Stimulated activated CD8-positive, alpha-beta memory T cell treated with anti-CD3 and anti-CD28 coated beads, Interleukin-15, amount 100 ng/mL, for 48 hours (primary cell): ENCODE measurements at places on chromosomes 16 and 17.

DNA sequence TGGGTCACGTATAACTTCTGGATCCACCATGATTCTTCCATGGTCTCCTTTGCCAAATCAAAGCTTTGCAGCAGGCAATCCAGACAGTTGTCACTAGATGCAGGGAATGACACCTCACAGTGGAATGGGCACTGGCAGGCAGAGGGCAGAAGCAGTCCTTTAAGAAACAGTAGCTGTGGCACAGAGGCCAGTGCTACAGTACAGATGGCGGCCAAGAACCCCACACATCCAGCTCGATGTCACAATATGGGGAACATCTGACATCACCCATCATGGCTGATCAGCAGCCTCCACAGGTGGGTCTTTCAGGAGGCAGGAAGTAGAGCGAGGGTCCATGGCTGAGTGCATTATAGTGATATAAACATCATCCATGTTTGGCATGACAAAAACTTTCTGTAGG, 18.8 kb upstream of the ERN1 start:
- no peak for DNase-seq

DNA sequence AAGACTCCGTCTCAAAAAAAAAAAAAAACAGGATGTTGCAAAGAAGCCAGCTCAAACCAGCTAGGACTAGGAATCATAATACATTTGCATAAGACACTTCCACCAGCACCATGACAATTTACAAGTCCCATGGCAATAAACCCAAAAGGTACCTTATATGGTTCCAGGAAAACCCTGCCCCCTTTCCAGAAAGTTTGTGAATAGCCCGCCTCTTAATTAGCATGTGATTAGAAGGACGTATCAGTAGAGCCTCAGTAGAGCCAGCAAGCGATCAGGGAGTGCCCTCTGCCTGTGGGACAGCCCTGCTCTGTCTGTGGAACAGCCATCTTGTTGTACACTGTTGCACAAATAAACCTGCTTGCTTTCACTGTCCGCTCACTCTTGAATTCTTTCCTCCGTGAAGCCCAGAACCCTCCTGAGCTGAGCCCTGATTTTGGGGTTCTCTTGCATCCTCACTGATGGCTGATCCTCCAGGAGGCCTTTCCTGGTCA, 14.0 kb downstream of the NUPR1 start:
- no peak for DNase-seq

GRCh38 chr17:61002316-61002736, 324.7 kb downstream of the BCAS3 start:
- no peak for DNase-seq

DNA sequence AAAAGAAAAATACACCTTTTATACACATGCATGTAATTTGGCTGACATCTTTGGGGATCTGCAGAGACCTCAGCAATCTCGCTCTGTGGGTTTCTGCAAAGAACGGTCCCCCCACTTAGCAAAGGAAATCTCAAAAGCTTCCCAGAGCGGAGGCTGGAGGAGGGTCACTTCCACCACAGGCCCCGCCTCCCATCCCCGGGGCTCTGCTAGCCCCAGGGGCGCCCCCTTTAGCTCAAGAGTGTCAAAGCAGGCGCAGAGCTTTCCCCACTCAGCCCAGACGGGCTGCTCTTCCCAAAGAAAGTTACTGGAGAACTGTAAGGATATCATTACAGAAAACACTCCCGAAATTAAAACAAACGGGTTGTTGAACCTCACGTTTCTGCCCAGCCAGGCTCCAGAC, 11.4 kb downstream of the SLC13A5 start:
- peak; percentile 20 for DNase-seq

DNA sequence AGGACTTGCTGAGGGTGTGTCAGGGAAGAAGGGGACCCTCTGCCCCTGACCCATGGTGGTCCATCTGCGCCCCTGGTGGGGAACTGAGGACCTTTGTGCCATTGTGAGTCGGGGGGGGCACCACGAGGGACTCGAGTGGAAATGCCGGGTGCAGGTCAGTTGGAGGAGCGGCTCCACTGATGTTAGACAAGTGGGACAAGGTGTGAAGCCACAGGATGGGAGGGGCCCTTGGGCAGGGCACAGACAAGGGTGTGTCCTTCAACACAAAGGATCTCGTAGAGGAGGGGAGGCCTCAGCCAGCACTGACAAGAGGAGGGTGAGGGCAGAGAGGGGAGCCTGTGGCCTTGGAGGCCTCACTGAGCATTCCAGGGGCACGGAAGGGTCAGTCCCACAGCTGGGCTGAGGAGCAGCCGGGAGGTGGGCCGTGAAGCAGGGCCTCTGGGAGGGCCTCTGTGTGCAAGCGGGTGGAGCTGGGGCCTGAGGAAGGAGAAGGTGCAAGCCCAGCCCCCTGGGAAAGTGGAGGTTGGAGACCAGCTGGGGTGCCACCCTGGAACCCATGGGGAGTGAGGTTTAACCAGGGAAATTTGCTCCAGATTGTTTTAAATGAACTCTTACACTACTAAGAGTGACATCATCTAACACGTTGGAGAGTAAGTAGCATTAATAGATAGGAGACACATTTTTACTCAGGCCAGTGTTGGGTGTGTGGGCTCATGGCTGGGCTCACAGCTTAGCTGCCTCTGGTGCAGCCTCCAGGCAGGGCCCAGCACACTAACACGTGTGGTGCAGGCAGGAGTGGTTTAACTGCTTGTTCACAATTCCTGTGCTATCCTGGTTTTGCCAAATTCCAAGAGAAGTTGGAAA, 27.9 kb downstream of the NARF start:
- no peak for DNase-seq

- DNase-seq = no peak
Observed at GRCh38 chr17:8791910-8792270, 7.3 kb downstream of the MFSD6L start.

DNA sequence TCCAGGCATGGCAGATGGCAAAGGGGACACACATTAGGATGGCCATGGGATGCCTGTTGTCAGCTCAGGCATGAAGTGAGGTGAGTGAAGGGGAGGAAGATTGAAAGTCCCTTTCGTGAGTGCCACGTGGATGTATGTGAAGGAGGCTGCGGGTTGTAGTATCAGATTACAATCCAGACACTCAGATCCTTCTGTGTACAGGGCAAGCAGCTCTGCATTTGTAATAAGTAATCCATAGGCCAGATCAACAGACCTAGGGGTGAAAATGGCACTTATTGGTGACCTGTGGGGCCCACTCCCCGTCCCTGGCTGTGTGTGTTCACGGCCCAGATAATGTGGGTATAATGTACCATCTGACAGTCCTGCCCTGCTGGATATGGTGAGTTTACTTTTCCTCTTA, 159.5 kb downstream of the DNAH9 start:
- no peak for DNase-seq

GRCh38 chr17:1714980-1715802, 5.0 kb upstream of the TLCD2 start:
- DNase-seq = peak; percentile 40

GRCh38 chr16:83307594-83307992, 500.2 kb upstream of the HSBP1 start:
- DNase-seq = no peak

DNA sequence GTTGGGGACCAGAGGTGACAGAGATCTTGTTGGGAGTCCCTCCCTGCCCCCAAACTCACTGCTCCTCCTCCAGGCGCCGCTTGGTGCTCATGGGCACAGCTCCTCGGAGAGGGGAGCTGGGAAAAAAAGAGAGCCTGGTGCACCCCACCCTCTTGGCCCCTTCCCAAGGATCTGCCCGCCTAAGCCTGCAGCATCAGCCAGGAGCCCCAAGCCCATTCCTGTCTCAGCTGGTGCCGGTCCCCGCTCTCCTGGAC, 400 bp downstream of the HCFC1R1 start:
- no peak for DNase-seq

GRCh38 chr17:33753452-33753851, 460.4 kb upstream of the ASIC2 start:
- DNase-seq = no peak
